ENCODE measurements at places on chromosomes 12 and 14. TPM values are rescaled to one million over a fixed set of nuclear protein-coding genes. Genes with fewer than 3 reads are reported as not detected.

Gene LALBA
- total RNA-seq: not detected

Gene MGP
- 2.0 TPM for total RNA-seq

Gene LTB4R2
- total RNA-seq: 1.8 TPM

Gene POTEG
- not detected for total RNA-seq

Gene DACT1
- total RNA-seq: 22.6 TPM

Gene SMOC1
- not detected for total RNA-seq

Gene HIF1A
- 216 TPM for total RNA-seq

Gene PMCH
- not detected for total RNA-seq

Gene HOTAIR
- total RNA-seq: not detected

Gene RPL10L
- not detected for total RNA-seq

Gene HELB
- 2.6 TPM for total RNA-seq

Gene SART3
- total RNA-seq: 157 TPM

Gene ART4
- not detected for total RNA-seq

Gene FGF6
- total RNA-seq: not detected

Gene GPN3
- 8.9 TPM for total RNA-seq

Gene KCNJ8
- total RNA-seq: 7.4 TPM

Gene DNAI7
- 0.17 TPM for total RNA-seq

Gene TPH2
- total RNA-seq: not detected

Gene AMHR2
- total RNA-seq: not detected

Gene CABP1
- under 0.01 TPM for total RNA-seq

Gene OAS1
- total RNA-seq: 3.6 TPM

Gene KCNH3
- 0.17 TPM for total RNA-seq

Gene SERPINA3
- total RNA-seq: 7.2 TPM

Gene EPYC
- not detected for total RNA-seq

Gene NYNRIN
- 8.2 TPM for total RNA-seq

Gene SLCO1C1
- total RNA-seq: not detected

Gene CPM
- total RNA-seq: 29.8 TPM

Gene CALCOCO1
- total RNA-seq: 116 TPM

Gene SPX
- 1.3 TPM for total RNA-seq

Gene ZNF84
- 27.2 TPM for total RNA-seq

Gene FKBP11
- 12.6 TPM for total RNA-seq

Gene TMEM229B
- 0.77 TPM for total RNA-seq

Gene LYZ
- 0.17 TPM for total RNA-seq

Gene RILPL2
- total RNA-seq: 3.1 TPM

Gene OTOGL
- total RNA-seq: under 0.01 TPM

Gene LPCAT3
- 11.4 TPM for total RNA-seq

Gene CACNB3
- total RNA-seq: 18.5 TPM

Gene TAS2R8
- not detected for total RNA-seq

Gene MGAT4C
- total RNA-seq: under 0.01 TPM

Gene PTPRO
- 0.33 TPM for total RNA-seq

Gene KRT73
- total RNA-seq: not detected

Gene FOXG1
- total RNA-seq: not detected

Gene BCL7A
- total RNA-seq: 4.9 TPM

Gene C2CD5
- 37.7 TPM for total RNA-seq

Gene NRIP2
- 0.17 TPM for total RNA-seq

Gene BIN2
- total RNA-seq: not detected

Data from fibroblast of lung (primary cell).